Body of pancreas (tissue), 4 donors: ENCODE measurements at places on chromosomes 6 and 20. TPM values are rescaled to one million over a fixed set of nuclear protein-coding genes. Genes with fewer than 3 reads are reported as not detected.

Gene NHLRC1
- total RNA-seq = 1.8 TPM

Gene RFX6
- total RNA-seq = 0.66 TPM

Gene FNDC11
- 2.9 TPM for total RNA-seq

Gene NRSN1
- not detected for total RNA-seq

Gene TMEM244
- total RNA-seq = not detected

Gene CTCFL
- not detected for total RNA-seq

Gene CCDC170
- total RNA-seq = 2.1 TPM

Gene MATN4
- total RNA-seq = 4.9 TPM

Gene PTCRA
- not detected for total RNA-seq

Gene VNN1
- total RNA-seq = not detected

Gene SLC26A8
- total RNA-seq = not detected

Gene PSORS1C2
- total RNA-seq = not detected

Gene TRIM40
- not detected for total RNA-seq

Gene PEX3
- 4.4 TPM for total RNA-seq

Gene ADGRF1
- 0.52 TPM for total RNA-seq

Gene SLC17A2
- not detected for total RNA-seq

Gene ZBTB9
- 1.8 TPM for total RNA-seq

Gene TRIM10
- total RNA-seq = not detected

Gene BEND6
- not detected for total RNA-seq

Gene RPL7L1
- total RNA-seq = 42.2 TPM

Gene TBXT
- not detected for total RNA-seq

Gene HLA-DMB
- 3.0 TPM for total RNA-seq

Gene ULBP1
- not detected for total RNA-seq

Gene SNAI1
- total RNA-seq = 3.3 TPM

Gene CALHM6
- total RNA-seq = 2.3 TPM

Gene DYNLT2
- 1.3 TPM for total RNA-seq

Gene GSS
- 24.6 TPM for total RNA-seq

Gene FERMT1
- total RNA-seq = 3.0 TPM

Gene CALHM4
- not detected for total RNA-seq

Gene GRM4
- total RNA-seq = not detected

Gene SRMS
- total RNA-seq = not detected

Gene CMTR1
- 23.4 TPM for total RNA-seq

Gene QRSL1
- total RNA-seq = 6.2 TPM

Gene PPIL6
- total RNA-seq = not detected

Gene TPD52L1
- total RNA-seq = 33.3 TPM

Gene OPN5
- total RNA-seq = not detected

Gene RAET1E
- not detected for total RNA-seq

Gene XKR7
- total RNA-seq = 0.26 TPM

Gene HRH3
- total RNA-seq = not detected

Gene ATP6V1G2
- total RNA-seq = not detected

Gene HLA-DOA
- total RNA-seq = 83.3 TPM

Gene PEDS1
- total RNA-seq = 9.6 TPM

Gene GRIK2
- total RNA-seq = 7.9 TPM

Gene ADGRF4
- not detected for total RNA-seq

Gene SUPT3H
- total RNA-seq = 6.7 TPM

Gene KIF13A
- 17.1 TPM for total RNA-seq

Gene MRPS10
- 14.0 TPM for total RNA-seq

Gene NNAT
- not detected for total RNA-seq

Gene IFT52
- 16.3 TPM for total RNA-seq

Gene THBD
- total RNA-seq = 44.2 TPM
